T47D (cell line): ENCODE measurements at places on chromosomes 1 and 21.

DNA sequence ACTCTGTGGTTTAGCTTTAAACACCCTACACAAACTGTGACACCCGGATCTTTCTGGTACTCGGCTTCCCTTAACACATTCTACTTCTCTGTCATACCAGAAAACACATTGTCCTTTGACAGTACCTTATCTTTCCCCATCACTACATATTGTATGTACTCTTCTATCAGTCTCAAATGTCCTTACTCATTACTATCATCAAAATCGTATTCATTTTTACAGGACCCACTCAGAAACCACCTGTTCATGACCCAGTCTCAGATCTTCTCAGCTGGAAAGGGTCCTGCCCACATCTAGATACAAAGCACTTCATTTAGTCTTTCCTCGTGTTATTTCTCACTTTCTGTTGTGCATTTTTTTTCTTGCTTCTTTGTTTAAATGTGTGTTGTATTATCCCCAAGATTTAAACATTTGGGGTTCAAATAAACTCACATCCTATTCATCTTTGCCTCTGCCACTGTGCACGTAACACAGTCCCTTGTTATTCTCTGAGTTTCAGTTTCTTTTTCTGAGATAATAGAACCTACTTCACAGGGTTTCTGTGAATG, 27.7 kb downstream of the CD34 start:
- DNase-seq = no peak

- peak; percentile 4 for DNase-seq
Observed at GRCh38 chr1:84103197-84103992, 40.7 kb upstream of the PRKACB start.

GRCh38 chr1:201173736-201174135, 16.9 kb upstream of the IGFN1 start:
- DNase-seq = no peak

GRCh38 chr1:2978691-2979190, 42.5 kb upstream of the ACTRT2 start:
- DNase-seq = no peak

DNA sequence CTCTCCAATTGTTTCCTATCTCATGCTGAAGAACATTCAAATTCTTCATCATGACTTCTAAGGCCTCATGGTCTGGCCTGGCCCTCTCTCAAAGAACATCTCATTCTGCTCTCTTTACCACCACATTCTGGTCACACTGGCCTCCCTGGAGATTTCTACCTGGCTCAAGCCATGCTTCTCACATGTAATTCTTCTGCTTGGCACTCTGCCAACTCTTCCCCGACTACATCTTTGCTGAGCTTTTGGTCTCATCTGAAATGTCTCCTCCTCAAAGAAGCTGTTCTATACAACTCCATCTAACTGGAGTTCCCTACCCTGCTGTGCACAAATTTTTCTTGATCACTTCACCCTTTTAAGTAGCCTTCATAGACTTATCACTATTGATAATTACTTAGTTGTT, 1.4 kb upstream of the TBX19 start:
- no peak for DNase-seq

DNA sequence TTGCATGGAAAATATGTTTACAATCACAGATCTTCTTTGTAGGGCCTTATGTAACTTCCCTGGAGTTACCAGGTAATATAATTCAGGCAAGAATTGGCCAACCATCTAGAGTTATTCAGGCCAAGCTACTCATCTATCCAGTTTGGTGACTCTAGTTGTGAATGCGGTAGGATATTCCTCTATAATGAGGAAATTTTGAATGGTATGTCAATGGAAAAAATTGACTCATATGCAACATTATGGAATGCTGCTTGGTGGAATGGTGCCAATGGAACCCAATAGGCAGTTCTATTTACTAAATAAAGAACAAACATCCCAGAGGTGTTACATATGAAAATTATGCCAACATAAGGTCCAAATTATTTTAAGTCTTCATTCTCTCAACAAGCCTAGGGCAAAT, 5.6 kb upstream of the TNFSF18 start:
- DNase-seq = peak; percentile 78

DNA sequence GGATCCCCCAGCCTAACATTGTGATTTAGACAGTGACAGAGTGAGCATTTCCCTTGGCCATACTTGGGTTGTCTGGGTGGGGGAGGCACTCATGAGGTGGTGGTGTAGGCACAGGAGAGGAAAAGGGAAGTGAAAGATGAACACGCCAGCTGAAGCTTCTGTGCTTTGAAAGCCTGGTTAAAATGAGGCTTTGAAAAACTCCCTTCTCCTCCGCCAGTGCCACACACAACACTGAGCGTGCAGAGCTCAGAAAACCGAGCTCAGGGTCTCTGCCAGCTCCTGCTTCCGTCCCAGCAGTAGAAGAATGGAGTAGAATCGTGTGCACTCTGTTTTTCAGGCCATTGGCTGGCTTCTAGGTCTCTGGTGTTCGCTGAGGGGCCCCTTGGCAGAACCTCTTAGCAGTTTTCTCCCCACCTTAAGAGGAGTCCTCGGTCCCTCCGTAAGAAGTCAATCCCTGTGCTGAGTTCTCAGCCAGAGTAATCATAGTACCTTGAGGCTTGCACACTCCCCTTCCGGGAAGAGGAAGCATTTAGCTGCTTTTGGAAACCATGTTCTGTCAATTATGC, 12.9 kb downstream of the PLEKHM2 start:
- no peak for DNase-seq

DNA sequence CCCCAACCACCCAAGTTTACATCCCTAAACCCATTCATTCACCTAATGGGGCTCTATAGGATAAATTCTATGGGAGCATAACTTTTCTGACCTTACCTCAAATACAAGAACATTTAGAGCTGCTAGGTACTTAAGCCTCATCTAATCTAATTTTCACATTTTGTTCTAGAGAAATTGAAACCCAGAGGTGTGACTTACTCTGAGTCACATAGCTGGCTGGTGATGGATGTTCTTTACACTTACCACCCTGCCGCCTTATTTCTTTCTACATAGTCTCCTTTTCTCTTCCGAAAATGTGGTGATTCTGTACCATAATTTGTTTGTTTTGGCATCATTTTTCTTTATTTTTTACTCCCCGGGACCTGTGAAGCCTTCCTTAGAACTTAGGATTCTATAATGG, 20.3 kb downstream of the TIPRL start:
- DNase-seq = no peak

GRCh38 chr1:54379555-54380289, 26.5 kb downstream of the SSBP3 start:
- DNase-seq = no peak

DNA sequence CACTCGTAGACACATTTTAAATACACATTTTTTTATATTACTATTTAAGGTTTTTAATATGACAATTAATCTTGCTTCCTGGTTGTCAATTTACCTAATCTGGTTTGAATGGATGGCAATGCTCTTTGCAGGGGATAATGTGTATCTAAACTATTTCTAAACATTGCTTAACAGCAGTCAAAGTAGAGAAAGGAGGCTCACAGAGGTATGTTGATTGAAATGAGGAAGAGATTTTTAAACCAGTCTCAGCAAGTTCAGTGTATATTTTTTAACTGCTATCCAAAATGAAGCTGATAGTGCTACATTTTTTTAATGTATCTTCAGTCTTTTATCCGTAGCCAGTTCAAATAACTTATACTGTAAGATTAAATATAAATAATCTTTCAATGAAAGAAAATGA, 17.4 kb downstream of the FMO1 start:
- no peak for DNase-seq

- DNase-seq = no peak
Observed at GRCh38 chr1:39737546-39738169, 1.0 kb upstream of the PPIE start.

DNA sequence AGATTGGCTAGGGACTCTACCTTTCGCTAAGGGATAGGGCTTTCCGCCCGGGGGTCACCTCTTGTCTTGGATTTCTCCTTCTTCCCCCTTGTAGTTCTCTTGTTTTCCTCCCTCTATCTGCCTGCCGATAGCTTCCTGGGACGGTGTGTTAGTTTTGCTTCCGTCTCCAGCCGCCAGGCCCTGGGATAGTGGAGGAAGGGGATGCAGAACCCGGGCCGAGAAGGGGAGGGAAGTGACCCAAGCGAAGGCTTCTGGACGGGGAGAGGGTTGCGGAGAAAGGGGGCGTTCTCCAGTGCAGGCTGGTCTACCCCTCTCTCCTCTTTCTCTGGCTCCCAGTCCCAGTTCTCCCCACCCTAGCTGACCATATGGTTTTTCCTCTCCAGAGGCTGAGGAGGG, 871 bp downstream of the TUFT1 start:
- no peak for DNase-seq

GRCh38 chr1:41155105-41155504, 87.0 kb downstream of the SCMH1 start:
- no peak for DNase-seq

GRCh38 chr1:193190096-193190744, 3.8 kb upstream of the B3GALT2 start:
- DNase-seq = no peak

GRCh38 chr1:7299329-7299799, 471.7 kb upstream of the VAMP3 start:
- DNase-seq = no peak

DNA sequence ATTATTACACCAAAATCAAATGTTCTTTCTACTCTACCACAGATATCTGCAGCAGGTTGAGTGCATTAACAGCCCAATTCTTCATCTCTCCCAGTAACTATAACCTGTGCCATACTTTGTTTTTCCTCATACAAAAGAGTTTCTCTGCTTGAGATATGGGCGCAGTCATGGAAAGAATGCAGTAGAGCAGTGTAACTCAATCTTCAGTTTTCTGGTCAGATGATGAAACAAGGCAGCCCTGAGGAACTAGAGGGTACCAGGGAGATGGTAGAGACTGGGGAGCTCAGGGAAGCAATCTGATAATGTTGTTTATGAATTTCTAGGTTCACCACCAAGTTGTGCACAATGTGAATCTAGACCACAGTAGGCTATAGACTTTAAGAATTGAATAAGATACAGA, 39.6 kb downstream of the ASPM start:
- no peak for DNase-seq

DNA sequence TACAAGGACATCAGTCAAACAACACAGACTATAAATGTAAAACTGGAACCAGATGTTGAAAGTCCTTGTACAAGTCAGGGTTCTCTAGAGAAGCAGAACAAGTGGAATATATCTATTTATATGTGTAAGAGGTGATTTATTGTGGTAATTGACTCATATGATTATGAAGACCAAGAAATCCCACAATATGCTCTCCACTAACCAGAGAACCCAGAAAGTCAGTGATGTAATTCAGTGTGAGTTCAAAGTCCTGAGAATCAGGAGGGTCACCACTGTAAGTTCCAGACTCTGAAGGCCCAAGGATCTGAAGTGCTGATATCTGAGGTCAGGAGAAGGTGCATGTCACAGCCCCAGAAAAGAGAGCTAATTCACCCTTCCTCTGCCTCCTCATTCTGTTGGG, 57.0 kb downstream of the LRRC53 start:
- no peak for DNase-seq

DNA sequence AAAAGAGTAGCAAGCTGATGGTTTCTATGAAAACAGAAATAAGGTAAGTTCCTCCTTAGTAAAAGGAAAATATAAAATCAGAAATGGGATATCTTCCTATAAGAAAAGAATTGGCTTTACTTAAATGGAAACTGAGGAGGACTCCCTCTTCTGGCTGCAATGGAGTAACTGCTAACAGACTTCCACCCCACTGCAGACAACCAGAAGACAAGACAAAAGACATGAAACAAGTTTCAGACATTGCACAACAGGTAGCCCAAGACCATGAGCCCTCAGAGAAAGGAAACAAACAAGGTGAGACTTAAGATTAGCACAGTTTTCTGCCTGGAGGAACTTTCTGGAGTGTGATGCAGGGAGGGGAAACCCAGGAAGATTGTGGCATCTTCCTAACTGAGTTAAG, 17.0 kb upstream of the OLFML2B start:
- peak; percentile 66 for DNase-seq

GRCh38 chr1:224509907-224510306, 75.3 kb upstream of the WDR26 start:
- DNase-seq = no peak
